ENCODE measurements at places on chromosomes 12 and 14.

GRCh38 chr14:55332654-55333570 is 61.7 kb downstream of the FBXO34 start:
- DNase-seq: no peak

DNA sequence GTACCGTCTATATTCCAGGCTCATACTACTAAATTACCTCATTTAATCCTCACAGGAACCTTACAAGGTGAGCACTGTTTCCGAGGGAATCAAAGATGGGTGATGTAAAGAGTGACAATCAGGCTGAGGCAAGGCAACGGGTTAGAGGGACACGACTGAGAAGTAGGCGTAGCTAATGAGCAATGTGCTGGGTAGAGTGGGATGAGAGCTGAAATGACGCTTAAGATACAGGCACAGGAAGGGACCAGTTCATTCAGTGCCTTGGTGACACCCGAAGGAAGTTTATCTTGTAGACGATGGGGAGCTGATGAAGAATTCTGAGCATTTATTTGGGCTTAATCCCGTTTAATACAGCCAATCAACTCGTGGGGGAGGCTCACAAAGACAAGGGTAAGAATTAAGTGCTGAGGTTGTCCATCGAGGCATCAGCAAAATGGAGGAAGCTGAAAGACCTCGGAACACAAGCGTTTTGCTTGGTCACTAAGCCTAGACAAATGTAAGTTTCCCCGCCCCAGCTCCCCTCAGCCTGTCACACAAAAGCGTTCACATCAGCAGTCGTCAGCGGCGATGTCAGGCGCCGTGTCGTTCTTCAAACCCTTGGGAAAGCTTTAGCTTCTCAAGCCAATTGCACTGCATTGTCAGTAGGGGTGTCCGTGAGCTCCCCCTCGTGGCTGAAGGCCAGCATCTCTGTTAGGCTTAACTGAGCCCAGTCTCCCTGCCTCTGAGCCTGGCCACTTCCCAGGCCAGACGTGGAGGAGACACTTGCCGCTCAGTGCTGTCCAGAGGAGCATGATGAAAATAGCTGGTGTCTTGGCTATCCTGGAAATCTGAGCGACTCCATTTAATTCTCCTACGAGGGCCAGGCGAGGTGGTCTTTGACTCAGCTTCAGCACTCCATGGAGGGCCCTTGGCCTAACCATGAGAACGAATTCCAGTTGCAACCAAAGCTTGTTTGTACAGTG is 288.5 kb upstream of the G2E3 start:
- DNase-seq: peak; percentile 36

GRCh38 chr14:56648508-56649301 is 69.1 kb downstream of the TMEM260 start:
- DNase-seq: no peak

GRCh38 chr14:102591372-102591943 is 991 bp upstream of the RCOR1 start:
- no peak for DNase-seq

GRCh38 chr14:37585101-37585511 is 9.9 kb downstream of the FOXA1 start:
- no peak for DNase-seq

DNA sequence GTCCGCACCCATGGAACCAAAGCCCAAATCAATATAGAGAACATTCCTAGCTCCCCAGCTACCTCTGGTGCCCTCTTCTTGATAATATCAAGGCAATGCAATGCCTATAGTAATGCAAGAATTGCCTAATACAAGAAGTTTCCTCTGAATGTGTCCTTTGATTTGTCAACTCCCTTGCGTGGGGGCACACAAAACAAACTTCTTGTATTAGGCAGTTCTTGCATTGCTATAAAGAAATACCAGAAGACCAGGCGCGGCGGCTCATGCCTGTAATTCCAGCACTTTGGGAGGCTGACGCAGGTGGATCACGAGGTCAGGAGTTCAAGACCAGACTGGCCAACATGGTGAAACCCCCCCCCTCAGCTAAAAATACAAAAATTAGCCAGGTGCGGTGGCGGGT is 10.4 kb upstream of the ITPK1 start:
- DNase-seq: no peak

DNA sequence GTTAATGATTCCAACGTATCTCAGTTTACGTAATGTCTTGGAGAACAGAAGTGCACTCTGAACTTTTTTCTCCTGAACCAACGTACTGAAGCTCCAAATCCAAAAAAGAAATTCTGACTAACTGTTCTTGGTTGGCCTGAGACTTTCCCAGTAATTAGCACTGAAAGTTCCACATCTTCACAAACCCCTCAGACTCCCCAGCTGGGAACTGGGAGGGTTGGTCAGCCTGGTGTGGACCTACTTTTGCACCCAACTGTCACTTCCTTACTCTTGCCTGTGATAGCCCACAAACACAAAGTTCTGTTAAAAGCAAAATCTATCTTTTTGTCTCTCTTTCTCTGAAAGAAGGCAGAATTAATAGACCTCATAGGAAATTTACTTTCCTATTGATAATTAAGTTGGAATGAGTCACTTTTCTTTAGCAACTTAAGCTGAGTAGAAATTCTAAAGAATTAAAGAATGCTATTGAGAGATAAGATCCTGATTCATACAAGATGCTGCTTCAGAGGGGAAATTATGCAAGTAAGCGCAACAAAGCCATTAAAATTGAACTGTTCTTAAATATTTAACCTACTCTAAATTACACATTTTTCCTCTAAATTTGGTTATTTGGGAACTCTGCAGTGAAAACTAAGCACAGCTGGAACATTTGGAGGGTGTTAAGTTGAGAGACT is 155.0 kb downstream of the EPS8 start:
- no peak for DNase-seq

DNA sequence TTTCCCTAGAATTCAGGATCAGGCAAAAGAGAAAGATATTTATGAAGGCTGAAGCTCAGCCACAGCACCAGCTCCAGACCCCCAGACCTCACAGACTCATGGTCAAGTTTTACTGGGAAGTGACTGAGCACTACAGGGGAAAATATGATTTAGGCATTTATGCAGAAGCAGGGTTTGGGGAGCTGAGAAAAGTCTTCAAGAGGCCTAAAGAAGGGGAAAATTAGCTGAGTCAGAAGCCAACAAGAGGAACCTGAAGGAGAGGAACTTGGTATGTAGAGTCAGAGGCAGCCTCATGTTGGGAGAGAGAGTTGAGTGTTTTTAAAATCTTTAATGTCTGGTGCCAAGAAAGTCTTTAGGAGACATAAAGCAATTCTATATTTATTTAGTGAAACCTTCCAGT is 63.0 kb downstream of the FOS start:
- DNase-seq: no peak

DNA sequence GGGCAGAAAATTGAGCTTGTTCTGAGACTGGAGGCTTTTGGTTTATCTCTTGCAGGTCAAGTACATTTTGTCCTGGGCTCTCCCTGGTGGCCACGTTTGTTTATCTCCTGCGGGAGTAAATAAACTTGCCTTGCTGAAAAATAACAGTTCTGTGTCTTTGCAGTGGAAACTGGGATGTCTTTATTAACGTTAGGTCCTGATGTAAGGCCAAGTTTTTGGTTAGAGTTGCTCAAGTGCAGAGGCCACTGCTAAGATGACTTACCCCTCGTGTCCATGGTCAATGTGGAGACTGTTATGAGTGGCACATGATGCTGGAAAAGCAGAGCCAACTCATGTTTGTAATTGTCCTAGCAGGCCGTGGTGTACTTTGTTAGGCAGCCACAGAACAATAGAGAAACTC is 3.8 kb downstream of the PTPN11 start:
- no peak for DNase-seq

GRCh38 chr12:54048406-54049093 is 5.1 kb upstream of the HOXC4 start:
- no peak for DNase-seq

DNA sequence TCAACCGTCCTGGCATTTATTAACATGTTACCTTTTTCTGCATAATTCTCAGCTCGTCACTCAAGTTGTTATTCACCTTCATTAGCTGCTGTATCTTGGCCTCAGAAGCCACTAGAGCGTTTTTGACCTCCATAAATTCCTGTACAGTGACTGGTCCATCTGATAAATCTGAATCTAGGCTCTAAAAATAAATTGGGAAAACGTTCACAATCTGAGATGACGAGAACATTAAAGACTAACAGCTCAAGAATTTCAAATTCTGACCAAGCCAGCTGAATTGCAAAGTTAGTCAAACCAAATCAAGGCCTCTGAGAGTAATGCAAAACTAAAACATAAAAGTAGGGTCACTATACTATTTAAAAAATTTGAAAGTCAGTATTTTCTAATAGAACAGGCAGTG is 45.0 kb downstream of the GIT2 start:
- no peak for DNase-seq

- DNase-seq: no peak
Measured at GRCh38 chr12:46926526-46926925, 100.7 kb upstream of the SLC38A4 start.

DNA sequence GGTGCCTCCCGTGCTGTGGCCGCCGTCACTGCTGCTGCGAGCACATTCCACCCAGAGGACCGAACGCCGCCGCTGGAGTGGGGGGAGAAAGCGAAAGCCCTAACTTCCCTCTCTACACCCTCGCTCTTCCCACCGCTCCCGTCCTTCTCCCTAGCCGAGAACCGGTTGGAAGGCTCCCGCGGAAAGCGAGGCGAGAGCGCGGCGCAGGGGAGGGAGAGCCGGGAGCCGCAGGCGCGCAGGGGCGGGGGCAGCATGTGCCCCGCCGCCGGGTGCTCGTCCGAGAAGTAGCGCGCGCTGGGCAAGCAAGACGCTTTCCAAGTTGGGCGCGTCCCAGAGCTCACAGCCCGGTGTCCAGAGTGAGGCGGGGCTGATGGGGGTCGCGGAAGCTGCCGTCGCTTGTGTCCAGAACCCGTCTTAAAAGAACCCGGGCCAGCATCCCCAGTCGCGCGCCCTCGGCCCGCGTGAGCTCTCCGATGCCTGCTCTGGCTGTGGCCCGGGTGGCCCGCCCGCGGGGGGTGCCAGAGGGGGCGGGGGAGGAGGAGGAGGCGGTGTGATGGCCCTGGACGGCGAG is at the start of gene TRHDE:
Gene TRHDE, plus strand, starts transcription at position 280 of the 571 bp plus-strand sequence. Its CDS starts 274 bp downstream, at position 554.
- peak; percentile 3 for DNase-seq

DNA sequence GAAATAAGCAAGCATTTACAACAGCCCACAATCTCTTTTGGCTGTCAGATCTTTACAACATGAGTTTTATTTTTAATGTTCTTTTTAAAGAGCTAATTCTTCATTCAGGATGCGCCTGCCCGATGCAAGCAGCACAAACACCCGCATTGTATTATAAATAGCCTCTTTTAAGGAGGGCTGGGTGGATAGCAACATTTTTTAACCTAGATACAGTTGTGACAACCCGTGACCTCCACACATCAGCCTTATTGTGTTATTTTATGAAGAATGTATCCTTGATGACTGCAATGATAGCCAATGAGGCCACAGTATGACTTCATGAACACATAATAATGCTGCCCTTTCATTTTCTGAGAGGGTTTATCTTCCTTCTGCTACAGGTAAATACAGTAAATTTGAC is 173.7 kb downstream of the FOXN3 start:
- DNase-seq: no peak

- DNase-seq: no peak
Measured at GRCh38 chr12:2258025-2258424, 205.2 kb downstream of the CACNA1C start.

DNA sequence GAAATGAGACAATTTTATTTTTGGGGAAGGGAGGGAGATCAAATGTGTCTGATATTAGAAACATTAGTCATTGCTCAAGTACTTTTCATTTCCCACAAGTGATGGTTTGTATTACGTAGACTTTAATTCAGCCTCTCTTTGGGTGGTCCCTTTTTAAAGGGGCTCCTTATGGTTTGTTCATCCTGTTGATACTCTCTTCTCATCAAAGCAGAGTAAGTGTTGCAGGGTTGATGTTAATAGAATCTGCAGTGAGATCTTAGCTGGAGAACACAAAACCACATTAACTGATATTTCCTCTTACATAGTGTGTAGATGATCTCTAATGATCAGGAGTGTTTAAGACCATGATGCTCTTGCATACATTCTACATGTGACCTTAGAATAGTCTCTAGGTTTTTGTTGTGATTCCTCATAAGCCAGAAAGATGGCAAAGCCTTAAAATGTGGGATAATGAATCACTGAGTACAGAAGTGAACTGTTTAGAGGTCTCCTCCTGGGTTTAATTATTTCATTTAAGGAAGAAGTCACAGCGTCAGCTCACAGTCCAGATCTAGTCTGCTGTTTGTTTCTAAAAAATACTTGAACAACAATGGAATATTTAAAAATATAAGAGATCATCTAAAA is 87.4 kb upstream of the PTPRR start:
- DNase-seq: no peak

- DNase-seq: peak; percentile 73
Measured at GRCh38 chr12:6335451-6336078, 6.3 kb downstream of the TNFRSF1A start.

GRCh38 chr12:94659346-94659930 is 9.1 kb upstream of the TMCC3 start:
- DNase-seq: no peak

DNA sequence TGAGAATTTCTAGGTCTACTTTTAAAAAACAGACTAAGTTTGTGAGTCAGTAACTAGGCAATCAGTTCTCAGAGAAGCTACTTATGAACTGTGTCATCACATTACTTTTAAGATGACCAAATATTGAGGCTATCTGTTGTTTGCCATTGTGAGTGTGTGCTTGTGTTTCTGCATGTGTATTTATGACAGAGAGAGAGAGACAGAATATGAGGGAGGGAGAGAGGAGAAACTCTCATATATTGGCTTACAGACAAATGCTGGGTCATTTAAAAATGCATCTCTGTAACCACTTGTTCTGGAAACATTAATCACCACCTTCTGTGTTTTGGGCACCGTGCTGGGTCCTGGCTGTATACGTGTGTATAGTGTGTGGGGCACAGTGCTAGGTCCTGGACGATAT is 161.5 kb upstream of the FRMD6 start:
- no peak for DNase-seq

- DNase-seq: no peak
Measured at GRCh38 chr12:7645395-7646177, 20.1 kb downstream of the APOBEC1 start.

Data from GM06990 (cell line).